ENCODE measurements at places on chromosomes 2 and 18.

- DNase-seq = no peak
Measured at GRCh38 chr2:216006164-216006663, 7.1 kb downstream of the MREG start.

DNA sequence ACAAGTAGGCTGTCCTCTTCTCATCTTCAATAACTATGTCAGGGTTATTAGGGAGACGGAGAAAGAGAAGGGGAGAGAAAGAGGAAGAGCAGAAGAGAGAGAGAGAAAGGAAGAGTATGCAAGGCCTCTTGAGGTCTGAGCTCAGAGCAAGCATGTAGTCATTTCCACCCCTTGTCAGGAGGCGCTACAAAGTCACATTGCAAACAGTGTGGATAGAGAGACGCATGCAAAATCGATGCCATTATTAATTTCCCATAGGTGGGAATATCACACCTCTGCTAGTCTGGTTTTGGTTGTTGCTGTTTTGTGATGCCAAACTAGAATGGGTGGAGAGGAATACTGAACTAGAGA is 24.2 kb upstream of the SERPINE2 start:
- DNase-seq = no peak

DNA sequence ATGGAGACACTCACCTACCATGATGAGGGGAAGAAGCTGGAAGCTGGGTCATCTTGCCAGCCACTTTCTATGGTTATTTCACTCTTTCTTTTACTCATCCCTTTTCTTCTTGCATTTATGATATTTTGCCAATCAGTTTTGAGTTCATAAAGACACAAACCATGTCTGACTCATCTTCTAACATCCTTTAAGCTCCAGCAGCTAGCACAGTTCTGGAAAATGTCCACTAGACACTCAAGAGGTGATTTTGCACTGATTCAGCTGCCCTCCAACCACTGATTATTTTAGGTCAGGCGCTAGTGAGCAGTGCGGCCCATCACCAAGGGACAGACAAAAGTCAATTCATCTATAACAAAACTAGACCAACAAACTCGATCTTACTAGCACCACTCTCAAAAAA is 537.1 kb upstream of the ID2 start:
- DNase-seq = no peak

DNA sequence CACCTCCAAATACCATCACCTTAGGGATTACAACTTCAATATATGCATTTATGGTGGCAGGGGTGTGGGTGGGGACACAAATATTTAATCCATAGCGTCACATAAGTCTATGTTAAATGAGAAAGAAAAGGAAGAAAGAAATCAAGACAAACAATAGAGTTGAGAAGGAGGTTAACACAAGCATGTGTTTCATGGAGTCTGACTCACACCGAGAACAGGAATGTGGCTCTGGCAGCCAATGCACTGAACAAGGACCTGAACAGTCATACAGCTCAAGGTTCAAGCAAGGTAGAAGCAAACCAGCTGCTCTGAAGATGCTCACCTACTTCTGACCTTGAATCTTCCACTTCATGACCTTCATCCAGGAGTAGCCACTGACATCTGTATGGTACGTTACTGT is 36.2 kb upstream of the LPIN1 start:
- DNase-seq = no peak

GRCh38 chr2:216643986-216644659 is 10.9 kb downstream of the IGFBP2 start:
- no peak for DNase-seq

DNA sequence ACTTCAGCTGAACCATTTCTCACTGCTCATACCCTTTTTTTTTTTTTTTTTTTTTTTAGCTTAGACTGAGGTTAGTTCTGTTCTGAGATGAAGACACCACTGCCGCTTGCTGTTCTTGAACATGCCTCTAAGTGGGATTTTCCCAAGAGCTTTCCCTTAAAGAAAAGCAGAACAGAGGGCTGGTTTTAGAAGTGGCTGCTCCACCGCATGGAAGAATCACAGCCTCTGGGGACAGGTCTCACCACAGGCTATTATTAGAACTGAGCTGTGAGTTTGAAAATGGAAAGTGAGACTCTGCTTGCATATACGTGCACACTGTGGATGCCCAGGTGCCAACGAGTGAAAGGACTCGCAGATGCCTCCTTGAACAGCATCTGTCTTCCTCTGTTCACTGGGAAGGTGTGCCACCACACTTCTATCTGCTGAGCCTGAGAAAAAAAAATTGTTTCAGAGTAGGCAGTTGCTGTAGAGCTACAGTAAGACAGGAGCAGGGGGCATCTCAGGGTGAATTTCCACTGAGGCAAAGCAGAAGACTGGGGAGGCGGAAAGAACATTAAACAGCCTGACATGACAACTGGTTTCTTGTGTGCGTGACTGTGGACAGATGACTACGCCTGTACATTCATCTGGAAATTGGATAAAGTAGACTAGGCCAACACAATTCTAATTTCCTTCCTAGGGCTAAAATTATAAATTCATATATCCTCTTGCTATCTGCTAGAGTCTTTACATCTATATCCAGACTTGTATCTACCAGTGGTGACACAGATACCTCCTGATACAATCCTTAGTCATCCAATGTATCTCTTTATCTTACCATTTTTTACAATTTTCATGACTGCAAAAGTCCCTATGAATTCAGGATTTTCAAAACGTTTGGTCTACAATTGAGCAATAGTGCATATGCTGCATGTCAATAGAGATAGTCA is 1045.7 kb upstream of the CELF4 start:
- DNase-seq = no peak
